ENCODE measurements at places on chromosomes 1 and 21. TPM values are rescaled to one million over a fixed set of nuclear protein-coding genes. Genes with fewer than 3 reads are reported as not detected.

Gene LCE1A
- total RNA-seq, result not detected

Gene ANGPTL3
- not detected for total RNA-seq

Gene ELF3
- 0.99 TPM for total RNA-seq

Gene RGS13
- total RNA-seq, result not detected

Gene BCAS2
- 36.2 TPM for total RNA-seq

Gene STYXL2
- not detected for total RNA-seq

Gene CHI3L1
- not detected for total RNA-seq

Gene LRRIQ3
- total RNA-seq, result 2.6 TPM

Gene KRTAP13-2
- not detected for total RNA-seq

Gene MYCL
- total RNA-seq, result 0.77 TPM

Gene ADGRL2
- total RNA-seq, result 13.5 TPM

Gene KLHDC9
- total RNA-seq, result 5.3 TPM

Gene RSPH1
- total RNA-seq, result not detected

Gene SNX7
- total RNA-seq, result 19.0 TPM

Gene GREM2
- total RNA-seq, result 44.0 TPM

Gene UBL4B
- not detected for total RNA-seq

Gene KLHDC8A
- not detected for total RNA-seq

Gene FOXO6
- not detected for total RNA-seq

Gene TMPRSS15
- total RNA-seq, result 0.32 TPM

Gene TFF2
- total RNA-seq, result not detected

Gene PPIAL4G
- not detected for total RNA-seq

Gene CD1B
- total RNA-seq, result not detected

Gene TAS1R1
- not detected for total RNA-seq

Gene DMRTA2
- total RNA-seq, result 10.7 TPM

Gene AK2
- total RNA-seq, result 212 TPM

Gene PADI2
- total RNA-seq, result not detected

Gene NT5C1A
- not detected for total RNA-seq

Gene TRIM17
- total RNA-seq, result not detected

Gene WLS
- 27.3 TPM for total RNA-seq

Gene TARBP1
- 105 TPM for total RNA-seq

Gene TSPEAR
- total RNA-seq, result not detected

Gene PLA2G2F
- total RNA-seq, result not detected

Gene SDC3
- 11.3 TPM for total RNA-seq

Gene ZNF593OS
- total RNA-seq, result not detected

Gene GPATCH2
- total RNA-seq, result 28.9 TPM

Gene ALPL
- 0.12 TPM for total RNA-seq

Gene KAZN
- total RNA-seq, result 1.6 TPM

Gene HHAT
- total RNA-seq, result 4.4 TPM

Gene MYBPH
- not detected for total RNA-seq

Gene RIPPLY3
- total RNA-seq, result 0.20 TPM

Gene AGMAT
- total RNA-seq, result 4.0 TPM

Gene EDN2
- total RNA-seq, result not detected

Gene PLCH2
- total RNA-seq, result not detected

Gene AMIGO1
- 1.2 TPM for total RNA-seq

Gene KRTAP27-1
- total RNA-seq, result not detected

Gene CFAP107
- total RNA-seq, result not detected
